ENCODE measurements at places on chromosomes 4 and X.

DNA sequence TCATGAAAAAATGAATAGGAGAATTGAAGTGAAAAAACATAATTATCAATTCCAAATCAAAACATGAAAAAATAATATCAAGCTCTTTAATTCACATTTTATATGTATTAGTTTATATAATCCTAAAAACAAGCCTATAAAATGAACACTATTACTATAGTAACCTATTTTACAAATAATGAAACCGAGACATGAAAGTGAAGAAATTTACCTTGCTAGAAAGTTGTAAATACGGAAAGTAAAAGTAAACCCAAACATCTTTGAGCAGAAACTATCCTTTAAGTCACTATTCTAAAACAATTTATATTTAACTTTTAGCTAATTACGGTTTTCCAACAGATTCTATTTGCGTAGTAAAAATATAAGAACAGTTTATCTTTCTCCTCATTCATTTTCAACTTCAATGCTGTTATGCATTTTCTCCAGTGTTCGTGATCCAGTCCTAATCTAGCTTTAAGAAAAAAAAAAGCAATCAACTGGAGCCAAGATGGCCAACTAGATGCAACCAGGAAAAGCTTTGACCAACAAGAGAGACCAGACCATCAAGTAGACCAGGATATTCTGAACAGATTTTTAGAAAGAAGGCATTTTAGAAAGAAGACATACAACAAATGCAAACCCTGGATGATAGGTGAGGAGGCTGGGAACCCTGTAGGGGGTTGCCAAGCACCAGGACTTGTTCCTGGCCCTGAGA is 67.0 kb downstream of the DDX53 start:
- no peak for DNase-seq

DNA sequence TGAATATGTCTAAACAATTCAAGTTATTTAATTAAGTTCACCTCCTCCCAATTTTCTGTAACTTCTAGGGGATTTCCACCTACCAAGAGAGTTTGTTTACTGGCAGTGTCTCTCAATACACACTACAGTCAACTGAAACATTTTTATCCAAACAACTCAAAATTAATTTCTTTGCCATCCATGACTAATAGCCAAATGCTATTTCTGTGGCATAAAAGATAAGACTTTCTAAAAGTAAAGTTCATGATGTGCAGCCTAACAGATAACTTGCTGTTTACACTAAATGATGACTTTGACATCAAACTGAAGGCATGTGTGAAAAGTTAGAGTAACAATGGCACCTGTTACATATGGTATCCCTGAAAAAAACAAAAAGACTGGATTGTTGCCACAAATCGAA is 7.3 kb downstream of the TAB3 start:
- no peak for DNase-seq

GRCh38 chrX:69079268-69079667 is 86.0 kb downstream of the PJA1 start:
- no peak for DNase-seq

- DNase-seq: no peak
Observed at GRCh38 chr4:76283900-76284299, 22.6 kb upstream of the STBD1 start.

DNA sequence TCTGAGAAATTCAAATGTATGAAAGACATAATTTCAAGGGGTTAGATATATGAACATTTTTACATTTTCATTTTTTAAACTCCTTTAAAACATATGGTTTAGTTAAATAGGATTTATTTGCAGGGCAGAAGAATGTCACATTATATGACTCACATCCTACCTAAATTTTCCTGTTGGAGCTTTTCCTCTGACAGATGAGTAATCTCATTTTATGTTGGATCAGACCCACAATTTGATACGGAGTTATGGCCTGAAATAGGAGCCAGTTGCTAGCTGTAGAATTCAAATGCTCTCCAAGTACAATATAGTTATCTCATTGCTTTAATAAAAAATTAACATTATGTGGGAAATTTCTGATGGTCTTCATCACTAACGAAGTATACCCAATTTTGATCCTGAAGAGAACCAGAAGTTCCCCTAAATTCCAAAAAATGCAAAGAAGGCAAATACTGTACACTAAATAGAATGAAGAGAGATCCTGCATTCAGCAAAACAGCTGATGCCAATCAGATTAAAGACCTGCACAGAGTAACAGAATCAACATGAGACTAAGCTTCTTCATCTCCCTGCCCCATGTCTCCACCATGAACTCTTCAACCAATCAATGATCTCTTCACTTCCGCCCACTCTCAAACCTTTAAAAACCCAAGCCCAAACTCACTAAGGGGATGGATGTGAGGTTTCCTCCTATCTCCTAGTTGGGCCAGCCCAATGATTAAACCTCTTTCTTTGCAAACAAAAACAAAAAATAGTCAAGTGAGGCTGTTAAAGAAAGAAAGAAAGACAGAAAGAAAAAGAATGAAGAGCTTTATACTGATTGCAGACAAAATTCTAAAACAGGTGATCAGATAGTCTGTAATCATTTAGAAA is 10.9 kb upstream of the EXOSC9 start:
- no peak for DNase-seq

- DNase-seq: no peak
Observed at GRCh38 chrX:47500554-47500953, 17.5 kb upstream of the ZNF41 start.

All from T-helper 9 cell (primary cell).